HFFc6 (cell line): ENCODE measurements at places on chromosomes 3 and 15. TPM values are rescaled to one million over a fixed set of nuclear protein-coding genes. Genes with fewer than 3 reads are reported as not detected.

GRCh38 chr3:53773611-53774368 is 72.4 kb downstream of the CHDH start:
- DNase-seq = peak; percentile 82

GRCh38 chr3:147377412-147378367 is 28.7 kb downstream of the ZIC4 start:
- DNase-seq = no peak

DNA sequence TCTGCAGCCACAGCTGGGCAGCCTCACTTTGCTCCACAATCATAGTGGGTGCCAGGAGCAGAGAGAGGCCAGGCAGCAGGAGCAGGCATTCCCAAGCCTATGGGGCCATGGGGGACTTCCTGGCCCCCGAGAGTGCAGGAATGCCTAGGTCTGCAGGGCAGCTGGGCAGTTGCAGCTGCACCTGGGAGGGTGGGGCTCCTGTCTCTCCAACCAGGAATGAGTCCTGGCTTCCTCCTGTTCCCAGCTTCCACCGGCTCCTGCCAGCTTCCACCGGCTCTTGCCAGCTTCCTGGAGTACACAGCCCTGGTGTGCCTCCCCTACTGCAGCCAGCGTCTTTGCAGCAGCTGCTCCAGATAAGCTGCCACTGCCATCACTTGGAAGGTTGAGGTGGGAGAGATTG is 86.3 kb upstream of the CDV3 start:
- DNase-seq = no peak

DNA sequence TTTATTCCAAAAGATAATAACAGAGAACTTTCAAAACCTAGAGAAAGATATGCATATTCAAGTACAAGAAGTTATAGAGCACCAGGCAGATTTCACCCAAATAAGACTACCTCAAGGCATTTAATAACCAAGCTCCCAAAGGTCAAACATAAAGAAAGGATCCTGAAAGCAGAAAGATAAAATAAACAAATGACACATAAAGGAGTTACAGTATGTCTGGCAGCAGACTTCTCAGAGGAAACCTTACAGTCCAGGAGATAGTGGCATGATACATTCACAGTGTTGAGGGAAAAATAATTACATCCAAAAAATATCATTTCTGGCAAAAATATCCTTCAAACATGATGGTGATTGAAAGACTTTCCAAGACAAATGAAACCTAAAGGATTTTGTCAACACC is 185.8 kb upstream of the POU1F1 start:
- DNase-seq = no peak

- DNase-seq = no peak
Measured at GRCh38 chr15:101561584-101561906, 72.0 kb upstream of the PCSK6 start.

GRCh38 chr3:10915376-10915775 is 77.2 kb upstream of the SLC6A1 start:
- no peak for DNase-seq

- DNase-seq = no peak
Measured at GRCh38 chr15:47792231-47792630, 74.9 kb downstream of the SEMA6D start.

DNA sequence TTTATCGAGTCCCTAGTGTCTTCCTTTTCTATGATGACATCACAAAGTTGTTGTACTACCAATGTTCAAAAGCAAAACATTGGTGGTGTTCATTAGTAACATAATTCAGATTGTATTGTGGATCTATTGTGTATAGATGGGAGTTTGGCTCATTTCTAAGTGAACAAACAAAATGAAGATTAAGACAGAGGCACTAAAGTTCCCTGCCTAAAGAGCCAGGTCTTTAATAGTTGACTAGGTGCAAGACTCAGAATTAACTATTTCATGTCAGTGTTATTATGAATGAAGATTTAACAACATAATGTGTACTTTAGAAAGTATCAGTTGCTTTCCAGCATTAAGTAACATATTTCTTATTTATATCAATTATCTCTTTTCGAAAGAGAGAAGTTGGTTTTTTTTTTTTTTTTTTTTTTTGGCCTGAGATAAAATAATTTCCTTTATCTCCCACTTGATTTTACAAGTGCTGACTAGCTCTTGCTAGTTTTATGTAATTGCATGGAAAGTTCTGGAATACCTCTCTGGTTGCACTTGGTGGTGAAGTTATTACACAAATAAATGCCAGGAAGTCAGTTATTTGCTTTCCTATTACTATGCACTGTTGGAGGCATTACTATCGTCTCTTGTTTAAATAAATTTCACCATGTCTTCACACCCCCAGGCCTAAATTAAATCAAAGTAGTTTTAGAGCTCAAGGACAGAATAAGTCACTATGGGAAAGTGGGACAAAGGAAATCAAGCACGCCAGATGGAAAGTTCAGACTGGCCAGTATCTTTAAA is 48.7 kb downstream of the NAALADL2 start:
- no peak for DNase-seq

- DNase-seq = peak; percentile 33
Measured at GRCh38 chr15:100559330-100559729, 30.6 kb upstream of the CERS3 start.

DNA sequence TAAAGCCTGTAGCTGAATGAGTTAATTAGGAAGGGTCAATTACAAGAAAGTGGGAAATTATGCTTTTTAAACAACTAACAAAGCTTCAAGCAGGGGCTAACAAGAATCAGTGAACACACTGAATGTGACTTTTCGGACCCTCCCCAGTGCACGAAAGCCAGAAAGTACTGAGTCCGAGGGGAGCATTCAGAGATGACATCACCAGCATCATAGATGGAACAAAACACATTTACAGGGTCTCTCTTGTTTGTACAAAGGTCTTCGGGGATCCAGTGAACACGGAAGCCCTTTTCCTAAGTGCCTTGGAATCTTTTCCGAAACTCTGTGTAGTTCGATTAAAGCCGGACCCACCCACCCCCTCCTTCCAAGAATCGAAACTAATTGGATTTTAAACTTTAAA is 829 bp downstream of the DCP1A start:
- DNase-seq = no peak

- DNase-seq = no peak
Measured at GRCh38 chr3:158819282-158819681, 17.4 kb downstream of the MFSD1 start.

GRCh38 chr3:123984957-123985356 is 7.0 kb downstream of the ROPN1 start:
- DNase-seq = no peak

DNA sequence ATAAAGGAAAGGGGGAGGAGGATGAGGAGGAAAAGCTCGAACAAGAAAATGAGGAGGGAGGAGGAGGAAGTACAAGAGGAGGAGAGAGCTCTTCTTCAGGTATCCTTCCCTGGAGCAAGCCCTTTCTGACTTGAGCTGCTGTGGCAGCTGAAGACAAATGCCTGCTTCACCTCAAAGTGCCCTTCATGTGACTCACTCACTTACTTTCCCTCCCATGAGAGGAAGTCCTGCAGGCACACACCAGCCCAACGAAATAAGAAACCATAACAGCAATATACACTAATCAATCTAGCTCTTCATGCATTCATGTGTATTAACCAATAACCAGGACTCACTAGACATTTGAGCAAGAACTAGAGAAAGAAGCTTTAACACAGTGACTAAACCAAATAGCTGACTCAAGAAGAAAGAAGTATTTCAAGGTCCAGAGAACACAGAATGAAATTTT is 251.9 kb downstream of the IGSF11 start:
- no peak for DNase-seq

DNA sequence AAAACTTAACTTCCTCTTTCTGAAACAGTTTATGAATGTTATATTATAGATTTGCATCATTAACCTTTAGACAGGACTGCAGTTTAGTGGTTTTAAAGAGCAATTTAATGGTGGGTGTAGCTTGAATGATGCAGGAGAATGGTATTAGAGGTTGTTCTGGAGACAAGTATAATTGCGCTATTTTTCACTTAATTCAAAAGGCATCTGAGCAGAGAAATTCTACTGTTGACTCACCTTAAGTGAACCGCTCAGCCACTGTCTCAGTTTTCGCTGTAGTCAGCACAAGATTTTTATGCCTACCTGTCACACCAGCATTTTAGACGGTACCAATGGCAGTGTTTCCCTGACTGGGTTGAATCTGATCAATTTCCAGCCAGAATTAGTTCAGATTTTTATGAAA is 348.8 kb upstream of the DCBLD2 start:
- peak; percentile 81 for DNase-seq

Gene MCF2L2
- not detected in 3 replicates for total RNA-seq

Gene PTX3
- total RNA-seq = 20.8 and 45.4 TPM in 2 replicates

Gene CHST13
- total RNA-seq = not detected in 3 replicates

Gene SENP8
- total RNA-seq = 3.0 to 3.9 TPM (median 3.8 TPM) in 3 replicates

Gene PLA2G4D
- not detected in 3 replicates for total RNA-seq

Gene ZNF860
- 0.14 and 0.34 TPM in 2 replicates for total RNA-seq

Gene GRIP2
- 0.22 TPM in 1 of 3 replicates, not detected in the others for total RNA-seq

Gene LCTL
- total RNA-seq = 0.72 to 0.76 TPM in 2 of 3 replicates, not detected in the other

Gene ZBTB47
- 29.6 to 37.2 TPM (median 35.2 TPM) in 3 replicates for total RNA-seq
